ENCODE measurements at places on chromosomes 6 and 20.

- DNase-seq = no peak
These were observed 27.9 kb upstream of the RTF2 start for GRCh38 chr20:56440346-56441007.

DNA sequence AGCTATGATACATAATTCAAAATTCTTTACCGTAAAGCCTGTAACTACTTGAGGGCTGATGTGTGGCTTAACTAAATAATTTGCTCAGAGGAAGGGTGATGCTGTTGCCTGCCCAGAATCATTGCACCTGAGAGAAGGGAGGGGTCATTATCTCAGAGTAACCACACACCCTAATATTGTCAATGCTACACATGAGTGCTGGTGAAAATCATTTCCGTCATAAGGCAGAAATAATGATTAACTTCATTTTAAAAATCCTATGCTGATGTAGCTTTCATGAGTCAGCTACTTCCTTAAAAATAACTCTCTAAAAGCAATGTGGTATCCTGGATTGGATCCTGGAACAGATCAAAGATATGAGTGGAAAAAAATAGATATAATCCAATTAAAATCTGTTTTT lies 146.4 kb upstream of the FAM83B start:
- no peak for DNase-seq

DNA sequence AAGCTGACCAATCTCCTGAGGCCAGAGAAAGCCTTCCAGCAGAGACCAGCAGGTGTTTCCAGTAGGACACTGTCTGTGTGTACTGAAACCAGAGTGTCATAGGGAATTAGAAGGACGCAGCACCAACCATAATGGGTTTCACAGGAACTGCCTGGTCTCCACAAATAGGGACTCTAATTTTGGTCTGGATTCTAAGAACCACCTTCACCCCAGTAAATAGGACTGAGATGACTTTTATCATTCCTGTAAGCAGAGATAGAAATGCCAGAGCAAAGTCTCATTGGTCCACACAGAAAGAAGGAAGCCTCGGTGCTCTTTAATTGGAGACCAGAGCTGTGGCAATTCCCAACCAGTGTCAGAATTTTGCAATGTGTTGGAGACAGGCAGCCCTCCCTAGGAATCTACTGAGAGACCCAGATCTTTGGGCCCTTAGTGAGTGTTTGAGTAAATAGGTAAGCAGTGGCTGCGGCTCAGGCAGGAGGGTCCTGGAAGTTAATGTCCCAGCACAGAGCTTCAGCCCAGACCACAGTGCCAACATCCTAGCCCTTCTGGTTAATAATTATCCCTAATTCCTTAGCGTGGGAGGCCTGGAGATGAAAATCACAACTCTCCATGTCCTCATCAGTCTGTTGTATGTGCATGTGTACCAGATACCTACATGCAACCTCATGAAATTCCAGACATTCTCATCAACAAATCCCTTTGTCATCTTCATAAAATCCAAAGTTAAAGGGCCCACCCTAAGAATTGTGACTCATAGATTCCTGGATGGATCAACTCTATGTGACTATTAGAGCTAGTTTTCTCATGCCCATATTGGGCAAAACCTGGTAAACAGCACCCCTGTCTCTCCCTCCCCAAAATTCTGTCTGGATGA lies 81.2 kb downstream of the UNC5CL start:
- no peak for DNase-seq

- DNase-seq = no peak
These were observed 135.1 kb downstream of the SAMD5 start for GRCh38 chr6:147643341-147644200.

GRCh38 chr6:2266841-2267240 lies 21.4 kb upstream of the GMDS start:
- no peak for DNase-seq
